Urinary bladder (tissue), 4 donors: ENCODE measurements at places on chromosomes 2 and 18.

DNA sequence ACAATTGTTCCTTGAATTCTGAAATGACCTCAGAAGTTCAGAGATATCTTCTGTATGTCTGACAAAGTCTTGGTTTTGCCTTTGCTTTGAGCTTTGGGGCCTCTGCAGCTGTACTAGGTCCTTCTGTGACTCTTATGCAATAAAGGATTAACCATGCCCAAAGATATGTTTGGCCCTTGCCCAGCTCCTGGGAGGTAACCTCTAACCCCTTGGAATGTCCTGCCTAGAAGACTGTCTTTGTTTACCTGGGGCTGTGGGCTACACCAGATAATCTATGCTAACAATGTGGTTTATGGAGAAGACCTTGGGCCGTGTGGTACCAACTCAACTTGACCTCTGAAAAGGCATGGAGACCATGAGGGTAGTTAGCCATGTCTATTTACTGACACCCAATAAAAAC is 140.9 kb upstream of the CAPN13 start:
- no peak for DNase-seq

DNA sequence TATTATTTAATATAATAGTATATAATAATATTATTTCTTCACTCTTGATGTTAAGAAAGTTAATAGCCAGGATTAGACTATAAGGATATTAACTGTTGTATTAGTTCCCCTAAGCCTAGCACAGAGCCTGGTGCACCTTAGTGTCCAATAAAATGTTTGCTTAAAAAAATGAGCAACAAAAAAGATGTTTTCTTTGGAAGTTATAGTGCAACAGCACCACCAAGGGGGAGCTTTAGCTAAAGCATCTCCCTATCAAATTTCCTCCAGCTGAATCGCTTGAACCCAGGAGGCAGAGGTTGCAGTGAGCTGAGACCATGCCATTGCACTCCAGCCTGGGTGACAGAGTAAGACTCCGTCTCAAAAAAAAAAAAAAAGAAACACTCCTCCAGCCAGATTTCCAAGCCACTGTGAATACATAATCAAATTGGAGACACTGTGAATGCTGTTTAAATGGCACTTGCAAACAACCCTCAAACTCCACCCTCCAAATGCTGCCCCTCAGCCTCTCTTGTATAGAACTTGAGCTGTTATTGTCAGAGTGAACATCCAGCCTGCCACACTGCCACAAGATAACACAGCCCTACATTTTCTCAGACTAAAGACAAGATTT is 221.9 kb downstream of the DYM start:
- DNase-seq = no peak

GRCh38 chr2:58197894-58198293 is 43.2 kb downstream of the FANCL start:
- DNase-seq = no peak

DNA sequence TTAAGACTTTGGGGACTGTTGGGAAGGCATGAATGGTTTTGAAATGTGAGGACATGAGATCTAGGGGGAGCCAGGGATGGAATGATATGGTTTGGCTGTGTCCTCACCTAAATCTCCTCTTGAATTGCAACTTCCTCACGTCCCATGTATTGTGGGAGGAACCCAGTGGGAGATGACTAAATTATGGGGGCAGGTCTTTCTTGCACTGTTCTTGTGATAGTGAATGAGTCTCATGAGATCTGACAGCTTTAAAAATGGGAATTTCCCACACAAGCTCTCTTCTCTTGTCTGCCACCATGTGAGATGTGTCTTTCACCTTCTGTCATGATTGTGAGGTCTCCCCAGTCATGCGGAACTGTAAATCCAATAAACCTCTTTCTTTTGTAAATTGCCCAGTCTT is 11.5 kb upstream of the MBP start:
- no peak for DNase-seq

GRCh38 chr2:126930970-126931590 is 32.4 kb downstream of the TEX51 start:
- no peak for DNase-seq

GRCh38 chr2:19299032-19299431 is 59.4 kb downstream of the OSR1 start:
- no peak for DNase-seq

DNA sequence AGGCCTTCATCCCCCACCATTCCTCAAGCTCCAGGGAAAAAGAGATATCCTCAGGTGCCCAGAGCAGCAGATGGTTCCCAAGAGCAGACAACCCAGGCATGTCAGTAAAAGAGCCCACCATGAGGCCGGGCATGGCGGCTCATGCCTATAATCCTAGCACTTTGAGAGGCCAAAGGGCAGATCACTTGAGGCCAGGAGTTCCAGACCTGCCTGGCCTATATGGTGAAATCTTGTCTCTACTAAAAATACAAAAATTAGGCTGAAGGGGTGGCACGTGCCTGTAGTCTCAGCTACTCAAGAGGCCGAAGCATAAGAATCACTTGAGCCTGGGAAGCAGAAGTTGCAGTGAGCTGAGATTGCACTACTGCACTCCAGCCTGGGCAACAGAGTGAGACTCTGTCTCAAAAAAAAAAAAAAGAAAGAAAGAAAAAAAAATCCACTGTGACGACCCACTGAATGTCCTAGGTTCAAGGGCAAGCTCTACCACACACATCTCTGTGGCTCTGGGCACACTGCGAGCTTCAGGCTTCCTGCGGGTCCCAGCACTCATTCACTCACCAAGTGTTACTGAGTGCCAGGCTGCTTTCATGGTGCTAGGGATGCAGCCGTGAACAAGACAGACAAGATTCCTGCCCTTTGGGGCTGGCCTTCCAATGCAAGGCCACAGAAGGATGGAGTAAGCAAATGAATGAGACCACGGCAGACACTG is 6.5 kb upstream of the DUSP2 start:
- DNase-seq = no peak

DNA sequence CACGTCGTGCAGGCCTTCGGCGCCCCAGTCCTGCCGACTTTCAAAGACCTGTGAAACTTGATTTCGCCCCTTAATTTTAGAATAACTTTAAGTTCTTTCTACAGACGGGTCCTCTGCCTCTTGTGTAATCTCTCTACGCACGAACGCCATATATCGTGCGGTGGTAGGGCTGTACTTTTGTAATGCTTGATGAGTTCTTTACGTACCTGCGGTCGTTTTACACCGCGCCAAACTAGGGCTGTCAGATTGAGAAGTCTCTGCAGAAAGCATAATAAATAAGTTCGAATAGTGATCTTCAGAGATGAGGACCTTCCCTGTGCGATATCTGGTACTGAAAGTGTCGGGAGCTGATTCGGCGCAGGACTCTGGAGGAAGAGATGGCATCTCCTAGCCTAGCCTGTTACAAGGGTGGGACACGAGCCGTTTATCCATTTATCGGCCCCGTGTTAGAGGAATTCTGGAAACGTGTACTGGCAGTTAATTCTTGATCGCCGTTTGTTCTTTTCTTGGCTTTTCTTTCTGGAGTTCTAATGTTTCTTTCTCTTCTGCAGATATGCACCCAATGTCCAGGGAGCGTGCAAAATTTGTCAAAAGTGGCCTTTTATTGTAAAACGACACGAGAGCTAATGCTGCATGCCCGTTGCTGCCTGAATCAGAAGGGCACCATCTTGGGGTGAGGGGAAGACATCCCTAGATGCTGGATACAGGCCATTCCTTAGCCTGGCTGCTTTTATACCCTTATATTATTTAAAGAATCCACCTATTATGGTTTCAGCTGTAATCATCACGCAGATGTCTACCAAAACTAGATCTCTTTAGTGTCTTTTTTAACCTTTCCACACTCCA is 781 bp upstream of the SLC5A6 start:
- DNase-seq = no peak

DNA sequence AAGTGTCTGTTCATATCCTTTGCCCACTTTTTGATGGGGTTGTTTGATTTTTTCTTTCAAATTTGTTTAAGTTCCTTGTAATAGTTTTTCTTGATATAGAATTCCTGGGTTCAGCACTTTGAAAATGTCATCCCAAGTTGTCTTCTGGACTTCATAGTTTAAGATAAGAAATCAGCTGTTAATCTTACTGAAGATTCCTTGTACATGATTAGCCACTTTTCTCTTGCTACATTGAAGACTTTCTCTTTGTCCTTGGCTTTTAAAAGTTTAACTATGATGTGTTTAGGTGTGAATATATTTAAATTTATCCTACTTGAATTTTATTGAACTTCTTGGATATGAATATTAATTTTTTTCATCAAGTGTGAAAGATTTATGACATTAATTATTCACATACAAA is 387.2 kb upstream of the CWC22 start:
- no peak for DNase-seq

DNA sequence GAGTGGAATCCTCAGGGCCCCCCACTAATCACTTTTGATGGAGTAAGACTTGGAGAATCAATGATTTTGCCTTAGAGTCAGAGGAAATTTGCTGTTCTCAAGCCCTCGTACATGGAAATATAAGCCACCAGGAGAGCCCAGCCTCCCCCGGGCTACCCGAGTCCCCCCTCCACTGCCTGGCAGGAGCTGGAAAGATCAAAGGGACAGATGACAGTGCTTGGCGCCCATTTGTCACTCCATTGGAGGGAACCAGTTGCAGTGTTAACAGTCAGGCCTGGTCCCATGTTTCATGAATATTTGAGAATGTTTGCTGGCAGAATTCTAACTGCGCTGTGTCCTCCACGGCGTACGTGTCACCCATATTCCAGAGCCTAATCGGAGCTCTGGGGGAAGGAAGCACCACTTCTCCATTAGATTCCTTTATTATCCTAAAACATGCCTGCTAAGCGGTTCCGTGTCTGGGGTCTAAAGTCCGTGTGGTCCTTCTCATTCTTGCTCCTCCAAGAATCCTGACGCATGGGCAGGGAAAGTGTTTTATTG is 202.4 kb downstream of the KLHL29 start:
- no peak for DNase-seq

- DNase-seq = peak; percentile 40
These were observed 3.1 kb upstream of the CPO start for GRCh38 chr2:206935991-206936842.

- DNase-seq = no peak
These were observed 110.2 kb downstream of the EPHA4 start for GRCh38 chr2:221461901-221462300.
